Right cardiac atrium (tissue), 5 donors: ENCODE measurements at places on chromosomes 3 and 15. TPM values are rescaled to one million over a fixed set of nuclear protein-coding genes. Genes with fewer than 3 reads are reported as not detected.

ROBO1 gene
- 10.5 TPM for total RNA-seq

CDHR4 gene
- total RNA-seq, result 0.29 TPM

EXD1 gene
- total RNA-seq, result not detected

ADAMTS7 gene
- 81.6 TPM for total RNA-seq

CPEB1 gene
- total RNA-seq, result 4.8 TPM

NCEH1 gene
- total RNA-seq, result 39.4 TPM

AMT gene
- 28.3 TPM for total RNA-seq

DNAJC19 gene
- total RNA-seq, result 94.3 TPM

CERS3 gene
- 0.17 TPM for total RNA-seq

RUVBL1 gene
- total RNA-seq, result 26.8 TPM

XXYLT1 gene
- 5.5 TPM for total RNA-seq

CDCP1 gene
- total RNA-seq, result 0.31 TPM

MOBP gene
- total RNA-seq, result 0.25 TPM

RBPMS2 gene
- 380 TPM for total RNA-seq

LRRC34 gene
- total RNA-seq, result 3.1 TPM

ARPP19 gene
- total RNA-seq, result 175 TPM

KATNBL1 gene
- 21.3 TPM for total RNA-seq

STAB1 gene
- 94.6 TPM for total RNA-seq

MKRN2 gene
- total RNA-seq, result 36.3 TPM

ZNF621 gene
- 10.5 TPM for total RNA-seq

COL6A5 gene
- not detected for total RNA-seq

GHSR gene
- total RNA-seq, result not detected

LAMB2 gene
- total RNA-seq, result 725 TPM

ZMYND10 gene
- total RNA-seq, result 0.40 TPM

TIPARP gene
- 51.3 TPM for total RNA-seq

RTP4 gene
- 2.5 TPM for total RNA-seq

CASR gene
- not detected for total RNA-seq

MRPS22 gene
- total RNA-seq, result 68.4 TPM

NFKBIZ gene
- total RNA-seq, result 18.5 TPM

SLC15A2 gene
- total RNA-seq, result 8.5 TPM

ARNT2 gene
- total RNA-seq, result 4.1 TPM
